ENCODE measurements at places on chromosomes 13 and 19. TPM values are rescaled to one million over a fixed set of nuclear protein-coding genes. Genes with fewer than 3 reads are reported as not detected.

The ZNF549 gene
- total RNA-seq = 3.7 TPM

The FXYD1 gene
- total RNA-seq = 20.4 TPM

The TMEM161A gene
- total RNA-seq = 51.0 TPM

The CKM gene
- total RNA-seq = 6.0 TPM

The RNASEH2B gene
- total RNA-seq = 38.1 TPM

The CYP4F12 gene
- not detected for total RNA-seq

The UBL5 gene
- 631 TPM for total RNA-seq

Measured in epithelial cell of alveolus of lung (primary cell).